ENCODE measurements at places on chromosomes 2 and 18.
A peak's percentile ranks its signal among the peaks of the same experiment; 100 is the strongest.

- DNase-seq: peak; percentile 60
Measured at GRCh38 chr2:113283704-113284284, 5.1 kb upstream of the PAX8 start.

DNA sequence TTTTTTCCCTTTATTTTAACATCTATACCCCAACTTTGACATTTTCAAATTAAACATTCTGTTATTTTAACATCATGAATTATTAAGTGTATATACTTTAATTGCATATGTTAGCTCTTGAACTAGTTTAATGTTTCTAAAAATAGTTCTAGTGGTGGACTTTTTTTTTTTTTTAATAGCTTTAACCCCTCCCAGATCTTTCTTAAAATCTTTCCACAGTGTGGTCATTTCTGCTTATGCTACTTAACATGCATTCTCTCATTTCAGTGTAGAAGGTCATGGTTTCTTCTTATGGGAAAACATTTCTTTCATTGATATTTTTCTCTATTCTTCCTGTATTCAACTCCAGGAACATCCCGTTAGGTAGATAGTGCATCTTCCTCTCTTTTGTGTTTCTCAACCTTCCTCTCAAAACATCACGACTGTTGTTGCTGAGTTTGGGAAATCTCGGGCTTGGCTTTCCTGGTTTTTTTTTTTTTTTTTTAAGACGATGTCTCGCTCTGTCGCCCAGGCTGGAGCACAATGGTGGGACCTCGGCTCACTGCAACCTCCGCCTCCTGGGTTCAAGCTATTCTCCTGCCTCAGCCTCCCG is 849 bp upstream of the TMEM18 start:
- DNase-seq: no peak

DNA sequence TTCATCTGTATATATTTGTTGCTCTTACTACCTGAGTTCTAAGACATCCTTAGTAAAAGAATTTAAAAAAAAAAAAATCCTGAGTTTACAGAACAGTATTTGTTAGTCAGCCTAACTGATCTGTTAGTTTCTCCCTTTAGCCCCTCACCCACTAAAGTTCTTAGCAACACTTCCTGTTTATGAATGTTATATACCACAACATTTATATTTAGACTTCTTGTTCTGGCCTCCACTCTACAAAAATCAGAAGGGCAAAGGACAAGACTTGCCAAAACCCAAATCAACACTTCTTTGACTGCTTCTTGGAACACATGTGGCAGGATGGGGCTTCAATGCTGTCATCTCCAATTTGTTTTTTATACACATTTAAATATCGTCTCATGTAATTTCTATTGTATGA is 71.1 kb downstream of the MGAT5 start:
- DNase-seq: no peak

GRCh38 chr2:174183076-174183475 is 65.3 kb downstream of the OLA1 start:
- no peak for DNase-seq

DNA sequence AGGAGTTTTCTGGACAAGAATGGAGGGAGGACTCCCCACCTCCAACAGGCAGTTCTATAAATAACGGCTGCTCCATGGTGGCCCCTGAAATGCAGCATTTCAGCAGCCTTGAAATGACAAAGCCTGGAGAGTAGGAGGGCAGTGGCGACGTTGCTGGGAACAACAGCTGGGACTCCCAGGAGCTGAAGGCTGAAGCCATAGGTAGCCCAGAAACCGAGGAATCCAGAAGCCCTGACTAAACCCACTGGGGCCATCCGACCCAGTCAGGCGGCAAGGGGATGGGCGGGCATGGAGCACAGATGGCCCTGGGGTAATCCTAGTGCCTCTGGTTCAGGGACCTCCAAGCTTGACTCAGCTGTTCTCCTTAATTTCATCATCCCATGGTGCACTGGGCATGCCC is 9.0 kb downstream of the PRKAG3 start:
- no peak for DNase-seq

DNA sequence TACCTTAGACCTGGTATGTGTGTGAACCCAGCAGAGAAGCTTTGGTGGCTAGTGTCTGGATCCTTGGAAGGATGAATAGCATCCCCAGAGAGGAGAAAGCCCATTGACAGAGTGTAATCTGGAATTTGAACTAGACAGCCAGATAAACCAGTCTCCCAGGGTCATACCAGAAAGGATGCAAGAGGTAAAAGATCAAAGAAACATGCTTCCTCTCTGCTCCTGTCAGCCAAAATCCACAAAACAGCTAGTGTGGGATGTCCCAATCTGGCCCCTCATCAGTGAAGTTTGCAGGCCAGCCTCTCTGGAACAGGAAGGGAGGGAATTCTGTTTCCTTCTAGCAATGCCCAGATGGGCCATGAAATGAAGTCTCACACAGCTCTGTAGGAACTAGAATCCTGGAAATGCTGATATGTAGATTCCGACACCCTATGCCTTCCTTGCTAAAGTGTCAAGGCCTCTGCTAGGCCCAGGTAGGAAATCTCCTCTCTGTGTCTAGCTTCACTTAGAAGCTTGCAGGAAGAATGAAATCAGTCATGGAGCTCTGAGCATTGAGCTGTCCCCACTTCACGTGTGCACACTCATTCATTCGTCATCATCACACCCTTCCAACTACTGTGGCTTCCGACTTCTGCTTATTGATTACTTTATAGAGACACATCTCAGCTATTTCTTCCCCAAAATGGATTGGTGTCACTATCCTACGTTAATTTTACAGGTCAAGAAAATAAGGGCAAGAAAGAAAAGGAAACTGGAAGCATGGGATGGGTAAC is 38.0 kb downstream of the EVA1A start:
- no peak for DNase-seq

DNA sequence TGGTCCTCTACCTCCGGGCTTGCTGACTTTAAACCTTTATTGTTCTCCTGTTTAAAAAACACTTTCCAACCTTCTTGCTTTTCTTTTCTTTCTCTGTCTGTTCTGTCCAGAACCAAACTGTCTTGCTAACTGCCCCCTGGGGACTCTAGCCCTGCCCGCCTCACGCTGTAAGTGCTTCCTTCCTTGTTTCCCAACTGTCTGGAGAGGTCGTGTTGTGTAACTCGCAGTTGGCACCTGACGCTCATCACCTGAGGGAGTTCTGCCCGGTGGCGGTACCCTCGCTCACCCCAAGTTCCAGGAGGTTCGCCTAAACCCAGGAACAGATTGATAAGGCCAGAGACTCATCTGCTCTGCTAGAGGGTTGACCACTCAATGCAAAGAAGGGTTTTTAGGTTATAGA is 123.4 kb downstream of the MTCL1 start:
- no peak for DNase-seq

DNA sequence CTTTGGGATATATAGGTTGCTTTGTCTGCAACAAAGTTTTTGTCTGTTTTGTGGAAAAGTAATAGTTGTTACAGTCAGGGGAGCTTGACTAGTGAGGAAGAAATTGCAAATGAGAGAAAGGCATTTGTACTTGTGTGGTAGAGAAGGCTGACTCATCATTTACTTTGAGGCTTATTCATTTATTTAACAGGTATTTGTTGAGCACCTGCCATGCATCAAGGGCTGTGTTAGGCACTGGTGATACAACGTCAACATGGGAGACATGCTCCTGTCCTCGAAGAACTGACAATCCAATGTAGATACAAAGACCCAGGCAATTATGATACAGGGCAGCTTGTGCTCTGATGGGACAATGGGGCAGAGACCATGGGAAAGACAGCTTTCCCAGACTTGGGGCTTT is 79.5 kb downstream of the UPP2 start:
- no peak for DNase-seq

DNA sequence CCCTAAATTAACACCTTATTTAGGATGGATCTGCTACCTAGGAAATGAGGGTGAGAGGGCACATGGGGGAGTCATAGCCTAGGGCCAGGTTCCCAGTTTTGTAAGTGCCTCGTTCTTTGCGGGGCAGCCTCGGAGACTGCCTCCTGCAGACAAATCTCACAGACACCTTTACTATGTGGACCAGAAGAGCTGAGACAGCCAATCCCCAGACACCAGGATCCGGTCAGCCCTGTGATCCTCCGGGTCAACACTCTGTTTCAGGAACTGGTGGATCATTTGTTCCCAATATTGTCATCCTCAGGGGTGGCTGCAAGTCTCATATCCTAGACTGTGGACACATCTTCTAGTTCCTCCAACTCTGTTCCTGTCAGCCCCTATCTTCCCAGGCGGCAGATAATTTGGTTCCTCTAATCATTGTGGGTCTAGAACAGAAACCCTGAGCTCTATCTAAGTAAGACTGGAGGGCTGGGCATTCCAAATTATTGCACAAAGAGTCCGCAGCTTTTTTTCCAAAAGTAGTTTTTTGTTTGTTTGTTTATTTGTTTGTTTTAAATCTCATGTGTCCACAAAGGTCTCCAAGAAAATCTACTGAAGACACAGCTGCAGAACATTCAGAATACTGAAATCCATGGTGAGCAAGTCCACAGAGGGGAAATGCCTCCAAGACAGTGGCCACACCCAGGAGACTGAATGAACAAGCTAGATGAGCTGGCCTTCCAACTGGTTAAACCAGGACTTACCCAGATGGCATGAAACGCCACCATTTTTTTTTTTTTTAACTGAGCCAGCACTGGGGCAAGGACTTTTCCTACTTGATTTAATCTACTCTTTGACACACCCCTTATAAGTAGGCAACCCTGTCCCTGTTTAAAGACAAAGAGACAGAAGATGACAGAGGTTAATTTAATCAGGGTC is 6.2 kb upstream of the GDF7 start:
- no peak for DNase-seq

GRCh38 chr18:28974504-28974903 is 797.6 kb upstream of the CDH2 start:
- no peak for DNase-seq

DNA sequence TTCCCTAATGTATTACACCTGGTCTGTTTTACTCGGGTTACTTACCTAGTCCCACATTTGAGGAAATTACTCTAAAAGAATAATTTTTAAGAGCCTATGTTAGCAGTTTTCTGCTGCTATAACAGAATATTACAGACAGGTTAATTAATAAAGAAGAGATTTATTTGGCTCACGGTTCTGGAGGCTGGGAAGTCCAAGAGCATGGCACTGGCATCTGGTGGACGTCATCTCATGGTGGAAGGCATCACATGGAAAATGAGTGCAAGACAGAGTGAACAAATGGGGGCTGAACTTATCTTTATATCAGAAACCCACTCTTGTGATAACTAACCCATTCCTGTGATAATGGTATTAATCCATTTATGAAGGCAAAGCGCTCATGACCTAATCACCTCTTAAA is 12.8 kb upstream of the GLS start:
- no peak for DNase-seq

- DNase-seq: no peak
Measured at GRCh38 chr18:4271952-4272351, 183.2 kb downstream of the DLGAP1 start.

- no peak for DNase-seq
Measured at GRCh38 chr2:171557363-171557762, 35.1 kb downstream of the CYBRD1 start.

DNA sequence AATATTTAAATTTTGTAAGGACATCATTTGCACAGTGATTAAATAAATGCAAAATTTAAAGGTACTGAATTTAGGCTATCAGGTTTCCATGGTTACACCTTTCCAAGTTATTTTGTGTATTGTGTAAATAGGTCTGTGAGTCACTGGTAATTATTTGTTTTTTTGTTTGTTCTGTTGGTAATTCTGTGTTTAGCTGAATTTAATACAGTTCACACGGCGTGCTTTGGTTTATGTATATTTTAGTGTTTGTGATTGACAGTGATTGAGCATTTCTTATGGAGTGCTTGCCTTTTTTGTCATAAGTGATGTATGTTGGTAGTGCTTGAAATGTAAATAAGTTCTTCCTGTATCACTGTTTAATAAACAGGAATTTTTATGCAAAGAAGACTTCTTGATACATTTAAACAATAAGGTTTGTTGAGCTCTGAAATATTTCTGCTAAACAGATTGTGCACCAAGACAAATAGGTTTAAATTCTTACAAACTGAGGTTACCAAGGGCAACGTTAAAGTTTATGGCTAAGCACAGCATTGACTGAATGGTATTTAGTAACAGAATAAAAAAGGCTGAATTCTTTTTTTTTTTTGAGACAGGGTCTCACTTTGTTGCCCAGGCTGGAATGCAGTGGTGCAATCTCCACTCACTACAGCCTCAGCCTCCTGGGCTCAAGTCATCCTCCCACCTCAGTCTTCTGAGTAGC is 38.3 kb upstream of the DLX1 start:
- DNase-seq: no peak

DNA sequence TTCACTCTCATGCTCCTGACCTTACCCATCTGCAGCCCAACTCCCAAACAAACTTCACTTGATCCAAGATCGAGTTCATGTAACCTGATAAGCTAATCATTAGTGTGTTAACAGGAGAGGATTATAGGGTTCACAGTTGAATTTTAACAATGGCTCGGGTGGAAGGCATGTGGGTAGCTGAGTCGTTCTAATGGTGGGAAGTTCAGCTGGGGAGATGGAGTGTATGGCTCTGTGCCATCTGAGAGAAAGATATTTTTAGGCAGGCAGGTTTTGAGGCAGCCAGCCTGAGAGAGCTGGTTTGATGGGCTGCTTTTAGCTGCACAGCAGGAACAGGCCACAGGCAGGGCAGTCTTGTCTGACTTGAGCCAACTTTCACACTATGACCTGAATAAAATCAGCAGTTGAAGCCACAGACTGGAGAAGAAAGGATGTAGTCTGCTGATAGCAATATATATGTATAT is 17.7 kb upstream of the NFE2L2 start:
- DNase-seq: no peak

GRCh38 chr2:116094196-116094595 is 1651.8 kb downstream of the DPP10 start:
- DNase-seq: no peak

GRCh38 chr2:178265851-178266250 is 71.5 kb downstream of the OSBPL6 start:
- DNase-seq: no peak

- no peak for DNase-seq
Measured at GRCh38 chr2:232419245-232420072, 12.8 kb downstream of the ALPG start.

- DNase-seq: no peak
Measured at GRCh38 chr2:215998636-215999035, 14.7 kb downstream of the MREG start.

DNA sequence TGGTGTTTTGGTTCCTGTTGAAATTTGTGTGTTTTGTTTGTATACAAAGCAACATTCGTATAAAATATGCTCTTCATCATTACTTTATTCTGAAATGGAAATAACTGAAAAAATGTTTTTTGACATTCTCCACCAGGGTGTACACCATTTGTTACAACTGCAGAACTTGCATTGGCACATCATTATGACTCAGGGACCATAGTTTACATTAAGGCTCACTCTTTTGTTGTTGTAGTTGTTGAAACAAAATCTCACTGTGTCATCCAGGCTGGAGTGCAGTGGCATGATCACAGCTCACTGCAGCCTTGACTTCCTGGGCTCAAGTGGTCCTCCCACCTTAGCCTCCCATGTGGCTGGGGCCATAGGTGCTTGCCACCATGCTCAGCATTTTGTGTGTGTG is 676.6 kb downstream of the TDRD15 start:
- no peak for DNase-seq

All from A549 (cell line).